ENCODE measurements at places on chromosomes 1 and 21.

DNA sequence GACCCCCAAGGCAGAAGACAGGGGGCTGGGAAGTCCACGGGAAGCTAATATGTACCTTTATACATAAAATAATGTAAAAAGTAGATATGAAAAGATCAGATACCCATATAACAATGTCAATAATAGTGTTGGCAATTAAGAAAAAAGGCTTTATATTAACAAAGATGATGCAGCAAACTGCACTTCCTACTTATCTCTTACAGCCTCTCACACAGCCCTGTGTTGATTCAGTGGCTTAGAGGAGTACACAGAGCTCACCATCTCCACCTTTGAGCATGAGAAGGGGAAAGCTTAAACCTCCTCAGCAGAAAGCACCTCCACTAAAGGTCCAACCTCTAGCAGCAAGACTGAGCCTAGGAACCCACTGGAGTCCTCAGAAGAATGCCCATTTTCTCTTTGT, 7.2 kb upstream of the VSIG8 start:
- no peak overlapping the region for H3K27ac ChIP-seq
- H3K36me3 ChIP-seq, result no peaks in the 10 kb centered on the region
- no peak overlapping the region for H3K4me3 ChIP-seq
- H3K27me3 ChIP-seq, result no peaks in the 10 kb centered on the region
- no peaks in the 10 kb centered on the region for H3K4me1 ChIP-seq
- DNase-seq, result no peak

DNA sequence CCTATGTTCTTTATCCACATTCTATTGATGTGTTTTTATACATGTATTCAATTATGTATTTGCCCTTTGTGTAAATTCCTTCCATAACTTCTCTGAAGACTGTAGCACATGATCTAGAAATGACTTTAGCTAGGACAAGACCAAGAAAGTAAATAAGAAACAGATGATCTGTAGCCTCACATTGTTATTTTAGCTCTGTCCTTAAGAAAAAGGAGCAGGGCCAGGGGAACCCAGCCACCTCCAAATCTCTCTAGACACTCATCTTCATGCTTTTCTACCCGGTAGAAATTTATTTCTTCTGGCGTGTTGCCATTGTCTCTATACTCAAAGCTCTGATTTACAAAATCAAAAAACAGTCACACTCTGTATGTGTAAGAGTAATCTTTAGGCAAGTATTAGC, 27.1 kb downstream of the CDC7 start:
- no peak overlapping the region for H3K4me3 ChIP-seq
- DNase-seq, result no peak
- no peak overlapping the region for H3K27ac ChIP-seq
- H3K27me3 ChIP-seq, result no peaks in the 10 kb centered on the region
- H3K4me1 ChIP-seq, result no peaks in the 10 kb centered on the region

- no peaks in the 10 kb centered on the region for H3K4me1 ChIP-seq
- no peaks in the 10 kb centered on the region for H3K36me3 ChIP-seq
- no peak for DNase-seq
These were observed 6.5 kb downstream of the AK5 start for GRCh38 chr1:77288275-77288674.

GRCh38 chr1:145992502-145992936, 3.9 kb downstream of the TXNIP start:
- H3K27me3 ChIP-seq, result no peaks in the 10 kb centered on the region
- H3K36me3 ChIP-seq, result peaks cover 36% of the 10 kb centered on the region
- peak overlapping the region; percentile 92 for H3K4me3 ChIP-seq

DNA sequence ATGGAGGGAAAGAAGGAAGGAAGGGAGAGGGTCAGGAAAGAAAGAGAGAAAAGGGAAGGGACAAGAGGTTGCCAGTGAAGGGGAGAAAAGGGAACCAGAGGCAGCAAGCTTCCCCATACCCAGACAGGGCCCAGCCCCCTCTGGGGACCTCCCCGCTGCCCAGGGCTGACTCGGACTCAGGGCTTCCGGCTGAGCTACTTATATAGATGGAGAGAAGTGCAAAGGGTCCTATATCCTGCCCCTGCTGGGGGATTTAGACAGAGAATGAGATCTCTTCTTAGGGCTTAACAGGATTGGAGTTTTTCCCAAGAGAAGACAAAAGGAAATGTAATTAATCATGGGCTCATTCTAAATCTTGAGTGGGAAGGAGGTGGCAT, at the start of gene ETV3L:
Gene ETV3L, minus strand, starts transcription at position 176 of the 377 bp plus-strand sequence. CDS start 285 bp downstream, outside the sequence.
- no peaks in the 10 kb centered on the region for H3K4me1 ChIP-seq
- H3K36me3 ChIP-seq, result no peaks in the 10 kb centered on the region
- H3K27ac ChIP-seq, result no peak within 1 kb of the TSS
- no peaks in the 10 kb centered on the region for H3K27me3 ChIP-seq

- no peak overlapping the region for H3K27ac ChIP-seq
- no peaks in the 10 kb centered on the region for H3K27me3 ChIP-seq
- no peak for DNase-seq
- H3K4me1 ChIP-seq, result no peaks in the 10 kb centered on the region
- H3K4me3 ChIP-seq, result no peak overlapping the region
These were observed 10.9 kb upstream of the AGPAT3 start for GRCh38 chr21:43853851-43854772.

- H3K4me3 ChIP-seq, result no peak overlapping the region
- H3K36me3 ChIP-seq, result no peaks in the 10 kb centered on the region
- no peak for DNase-seq
- peaks cover 40% of the 10 kb centered on the region for H3K4me1 ChIP-seq
- peak overlapping the region; percentile 65 for H3K27ac ChIP-seq
- H3K27me3 ChIP-seq, result no peaks in the 10 kb centered on the region
These were observed 24.4 kb upstream of the DUSP23 start for GRCh38 chr1:159756397-159756796.

DNA sequence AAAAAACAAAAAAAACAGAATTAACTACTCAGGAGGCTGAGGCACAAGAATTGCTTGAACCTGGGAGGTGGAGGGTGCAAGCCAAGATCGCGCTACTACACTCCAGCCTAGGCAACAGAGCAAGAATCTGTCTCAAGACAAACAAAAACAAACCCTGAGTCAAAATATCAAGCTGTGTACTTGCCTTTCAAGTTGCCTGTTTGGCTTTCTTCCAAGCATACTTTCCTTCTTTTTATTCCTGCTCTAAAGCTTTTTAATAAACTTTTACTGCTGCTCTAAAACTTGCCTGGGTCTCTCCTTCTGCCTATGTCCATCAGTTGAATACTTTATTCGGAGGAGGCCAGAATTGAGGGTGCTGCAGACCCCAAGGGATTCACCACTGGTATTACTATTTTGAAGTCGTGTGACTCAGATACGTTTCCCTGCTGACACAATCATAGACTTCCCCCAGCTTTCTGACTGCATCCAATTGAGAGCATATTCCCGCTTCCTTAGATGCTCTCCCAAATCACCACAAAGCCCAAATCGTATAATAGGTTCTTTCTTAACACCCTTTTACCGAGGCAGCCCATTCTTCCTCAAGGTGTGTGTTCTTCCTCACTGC, 3.5 kb upstream of the ACBD6 start:
- DNase-seq, result no peak
- H3K27ac ChIP-seq, result no peak overlapping the region
- no peaks in the 10 kb centered on the region for H3K36me3 ChIP-seq
- peaks cover 14% of the 10 kb centered on the region for H3K4me1 ChIP-seq
- no peaks in the 10 kb centered on the region for H3K27me3 ChIP-seq
- no peak overlapping the region for H3K4me3 ChIP-seq

GRCh38 chr1:155967341-155968050, 10.9 kb downstream of the ARHGEF2 start:
- no peak overlapping the region for H3K4me3 ChIP-seq
- DNase-seq, result no peak
- peaks cover 82% of the 10 kb centered on the region for H3K36me3 ChIP-seq
- peak overlapping the region; percentile 70 for H3K27ac ChIP-seq
- H3K27me3 ChIP-seq, result no peaks in the 10 kb centered on the region
- peaks cover 64% of the 10 kb centered on the region for H3K4me1 ChIP-seq

DNA sequence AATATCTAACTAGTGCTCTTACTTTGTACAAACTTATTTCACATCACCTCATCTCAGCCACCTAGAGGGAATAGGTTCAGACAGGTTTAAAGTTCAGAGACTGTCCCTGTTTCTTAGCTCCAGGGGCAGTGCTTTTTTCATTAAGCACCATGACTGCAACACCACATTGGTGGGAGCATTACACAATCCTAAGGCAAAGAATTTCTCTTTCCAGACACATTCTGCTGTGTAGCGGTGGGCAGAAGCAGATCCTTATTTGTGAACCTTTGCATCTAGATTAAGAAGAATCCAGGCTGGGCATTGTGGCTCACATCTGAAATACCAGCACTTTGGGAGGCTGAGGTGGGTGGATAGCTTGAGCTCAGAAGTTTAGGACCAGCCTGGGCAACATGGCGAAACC, 16.1 kb downstream of the LCA5L start:
- H3K27ac ChIP-seq, result no peak overlapping the region
- DNase-seq, result no peak
- H3K27me3 ChIP-seq, result no peaks in the 10 kb centered on the region

GRCh38 chr1:67347688-67348472, 40.2 kb downstream of the IL12RB2 start:
- H3K27me3 ChIP-seq, result no peaks in the 10 kb centered on the region
- no peaks in the 10 kb centered on the region for H3K4me1 ChIP-seq
- DNase-seq, result no peak
- no peaks in the 10 kb centered on the region for H3K36me3 ChIP-seq
- no peak overlapping the region for H3K4me3 ChIP-seq

- DNase-seq, result no peak
- H3K4me3 ChIP-seq, result no peak overlapping the region
- peaks cover 3% of the 10 kb centered on the region for H3K4me1 ChIP-seq
- H3K36me3 ChIP-seq, result no peaks in the 10 kb centered on the region
These were observed 115.4 kb upstream of the RAB4A start for GRCh38 chr1:229155472-229155871.

GRCh38 chr1:246333855-246334254, 173.2 kb downstream of the SMYD3 start:
- H3K27me3 ChIP-seq, result no peaks in the 10 kb centered on the region
- no peak overlapping the region for H3K4me3 ChIP-seq
- no peaks in the 10 kb centered on the region for H3K36me3 ChIP-seq

GRCh38 chr1:240687820-240688219, 75.9 kb upstream of the GREM2 start:
- H3K36me3 ChIP-seq, result no peaks in the 10 kb centered on the region
- no peaks in the 10 kb centered on the region for H3K27me3 ChIP-seq
- no peak overlapping the region for H3K4me3 ChIP-seq
- DNase-seq, result no peak

DNA sequence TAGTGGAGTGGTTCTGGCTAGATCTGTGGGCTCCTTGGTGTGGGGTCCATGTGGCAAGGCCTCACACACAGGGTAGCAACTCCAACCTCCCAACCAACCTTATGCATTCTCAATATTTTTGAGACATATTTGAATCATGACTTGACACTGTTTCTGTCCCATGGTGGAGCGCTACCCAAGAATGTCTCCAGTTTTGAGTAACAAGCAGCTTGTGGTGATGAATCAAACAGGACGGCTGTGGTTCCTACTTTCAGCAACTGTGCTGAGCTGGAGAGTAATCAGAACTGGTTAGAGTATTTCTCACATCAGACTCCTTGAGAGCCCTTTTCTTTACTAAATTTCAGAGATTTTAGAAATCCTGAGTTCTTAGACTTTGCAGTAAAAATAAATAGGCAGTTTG, 3.1 kb downstream of the LCE3D start:
- no peak overlapping the region for H3K27ac ChIP-seq
- H3K4me1 ChIP-seq, result no peaks in the 10 kb centered on the region
- H3K27me3 ChIP-seq, result no peaks in the 10 kb centered on the region

GRCh38 chr1:208252836-208253576, 8.8 kb upstream of the PLXNA2 start:
- H3K27me3 ChIP-seq, result no peaks in the 10 kb centered on the region
- no peaks in the 10 kb centered on the region for H3K36me3 ChIP-seq
- DNase-seq, result no peak
- H3K4me3 ChIP-seq, result peak overlapping the region; percentile 11
- peaks cover 18% of the 10 kb centered on the region for H3K4me1 ChIP-seq

All from upper lobe of right lung (tissue), 1 donor.